ENCODE measurements at places on chromosomes 3 and 15.
A peak's percentile ranks its signal among the peaks of the same experiment; 100 is the strongest.

DNA sequence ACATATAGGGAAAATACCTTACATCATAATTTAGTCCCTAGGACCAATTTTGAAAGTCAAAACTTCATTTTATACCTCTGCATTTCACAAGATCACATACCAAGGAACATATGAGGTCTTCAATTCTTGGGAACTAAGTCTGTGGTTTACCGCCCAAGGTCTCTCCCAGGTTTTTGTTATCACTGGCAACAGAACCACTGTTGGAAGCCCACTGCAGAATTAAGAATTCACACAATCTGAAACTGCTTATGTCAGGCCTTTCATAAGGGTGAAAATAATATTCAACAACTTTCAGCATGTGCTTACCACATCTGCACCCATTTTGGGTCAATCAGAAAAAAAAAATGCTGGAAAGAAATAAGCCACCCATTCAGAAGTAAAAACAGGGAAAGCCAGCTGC is 107.2 kb upstream of the MME start:
- DNase-seq, result no peak

DNA sequence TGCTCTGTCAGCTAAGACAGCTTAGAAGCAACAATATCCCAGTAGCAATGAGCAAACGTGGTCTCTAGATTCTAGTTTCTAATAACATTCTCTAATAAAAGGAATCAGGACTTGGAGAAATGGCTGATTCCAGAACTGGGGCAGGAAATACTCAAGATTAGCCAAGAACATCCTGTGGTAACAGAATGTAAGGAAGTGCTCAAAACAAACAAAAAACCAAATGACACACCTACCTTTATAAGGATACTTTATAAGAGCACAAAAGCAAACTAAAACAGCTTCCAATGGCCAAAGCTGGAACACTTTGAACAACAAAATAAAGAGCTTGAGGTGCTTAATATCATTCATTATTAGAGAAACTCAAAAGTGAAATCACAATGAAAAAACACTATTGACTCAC is 33.1 kb upstream of the EIF5A2 start:
- DNase-seq, result no peak

- DNase-seq, result no peak
Measured at GRCh38 chr15:57082054-57082728, 163.7 kb downstream of the TCF12 start.

- DNase-seq, result no peak
Measured at GRCh38 chr3:126927846-126928245, 55.1 kb upstream of the PLXNA1 start.

- DNase-seq, result no peak
Measured at GRCh38 chr15:83063551-83063950, 3.5 kb downstream of the BTBD1 start.

GRCh38 chr3:183178833-183179549 is 16.5 kb upstream of the LAMP3 start:
- DNase-seq, result no peak

GRCh38 chr3:29649815-29650547 is 369.1 kb downstream of the RBMS3 start:
- no peak for DNase-seq

DNA sequence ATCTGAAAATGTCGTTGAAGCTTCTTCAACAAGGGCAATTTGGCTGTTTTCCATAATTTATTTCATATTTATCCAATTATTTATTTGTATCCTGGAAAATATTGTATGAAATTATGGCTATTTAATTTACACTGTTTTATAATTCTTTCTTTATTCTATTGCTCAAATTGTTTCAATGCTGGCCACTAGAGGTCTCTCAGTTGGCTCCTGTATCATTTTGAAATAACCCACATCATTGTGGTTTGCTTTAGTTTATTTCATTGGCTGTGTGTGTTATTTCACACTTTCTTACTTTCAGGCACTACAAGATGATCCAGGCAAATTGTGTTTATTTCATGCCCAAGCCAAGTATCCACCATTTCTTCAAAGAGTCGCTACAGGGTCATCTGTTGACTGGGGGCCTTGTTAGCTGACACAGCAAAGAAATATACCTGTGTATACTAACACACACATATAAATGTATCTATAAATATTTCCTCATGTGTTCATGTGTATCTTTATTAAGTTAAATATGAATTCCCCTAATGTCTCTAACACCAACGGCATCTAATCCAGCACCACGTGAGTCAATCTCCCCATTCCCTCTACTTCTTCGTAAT is 86.2 kb downstream of the NPAP1 start:
- DNase-seq, result no peak

GRCh38 chr3:141388823-141389621 is 20.7 kb downstream of the ZBTB38 start:
- no peak for DNase-seq

- no peak for DNase-seq
Measured at GRCh38 chr3:108985844-108986243, 32.2 kb upstream of the GUCA1C start.

DNA sequence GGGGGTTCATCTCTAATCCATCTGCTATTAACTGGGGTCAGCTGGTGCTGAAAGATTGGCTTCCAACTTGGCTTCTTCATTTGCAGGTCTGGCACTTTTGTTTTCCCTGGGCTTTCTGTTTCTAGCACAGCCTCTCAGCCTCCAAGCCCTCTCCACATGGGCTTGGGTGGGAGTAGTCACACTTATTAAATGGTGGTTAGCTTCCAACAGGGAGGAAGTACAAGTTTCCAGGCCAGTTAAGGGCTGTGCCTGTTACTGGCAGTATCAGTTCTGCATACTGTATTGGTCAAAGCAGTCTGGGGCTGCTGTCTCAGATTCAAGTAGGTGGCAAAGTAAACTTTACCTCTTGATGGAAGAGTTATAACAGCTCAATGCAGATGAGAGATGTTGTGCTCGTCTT is 627.1 kb upstream of the CCDC54 start:
- no peak for DNase-seq

DNA sequence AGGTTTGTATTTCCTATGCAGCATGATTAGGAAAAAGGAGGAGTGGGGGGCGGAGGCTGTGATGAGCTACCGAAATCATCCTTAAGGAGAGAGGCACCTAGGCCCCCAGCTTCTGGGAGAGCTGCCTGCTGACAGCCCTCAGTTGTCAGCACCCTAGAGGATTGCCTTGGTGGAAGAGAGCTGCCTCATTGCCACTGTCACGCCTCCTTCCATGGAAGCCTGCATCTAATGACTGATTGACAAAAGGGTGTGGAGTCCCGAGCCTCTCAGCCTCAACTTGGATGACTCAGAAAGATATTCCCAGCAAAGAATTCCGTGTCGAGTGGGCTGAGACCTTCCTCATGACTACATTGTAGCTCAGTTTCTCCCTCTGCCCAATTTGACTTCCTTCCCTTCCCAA is 320.4 kb upstream of the PROK2 start:
- no peak for DNase-seq

DNA sequence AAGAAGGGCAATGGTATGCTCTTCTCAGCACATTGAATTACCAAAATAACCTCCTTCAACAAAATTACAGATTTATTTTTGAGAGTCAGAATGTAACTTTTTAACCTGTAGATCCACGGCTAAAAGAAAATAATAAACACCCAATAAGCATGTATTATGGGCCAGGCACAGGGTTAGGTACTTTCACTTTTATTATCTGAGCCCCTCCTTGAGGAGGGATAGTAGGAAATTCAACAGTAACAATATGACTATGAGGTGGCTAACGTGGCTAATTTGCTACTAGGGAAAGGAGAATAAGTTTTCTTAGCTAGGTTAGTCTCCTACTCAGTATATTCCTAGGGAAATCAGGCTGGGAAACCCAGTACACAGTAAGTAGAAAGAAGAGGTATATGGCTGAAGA is 306.9 kb downstream of the GAP43 start:
- DNase-seq, result no peak

GRCh38 chr3:107990926-107991325 is 99.9 kb downstream of the CD47 start:
- DNase-seq, result no peak

- DNase-seq, result peak; percentile 42
Measured at GRCh38 chr15:74614744-74615507, 710 bp upstream of the CLK3 start.

DNA sequence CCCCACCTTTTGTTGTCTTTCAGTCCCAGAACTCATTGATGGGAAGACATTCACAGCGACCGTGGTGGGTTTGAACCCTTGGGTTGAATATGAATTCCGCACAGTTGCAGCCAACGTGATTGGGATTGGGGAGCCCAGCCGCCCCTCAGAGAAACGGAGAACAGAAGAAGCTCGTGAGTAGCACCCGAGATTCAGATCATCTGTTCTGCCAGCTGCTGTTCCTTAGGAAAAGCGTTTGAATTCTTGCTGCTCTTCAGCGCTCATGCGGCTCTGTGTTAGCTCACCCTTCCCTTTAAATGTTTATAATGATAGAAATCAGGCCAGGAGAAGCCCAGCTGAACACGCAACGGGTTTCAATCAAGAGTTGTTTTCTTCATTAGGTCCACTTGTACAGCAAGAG is 73.0 kb downstream of the IL5RA start:
- DNase-seq, result no peak

GRCh38 chr15:96200357-96200967 is 130.0 kb upstream of the NR2F2 start:
- no peak for DNase-seq

GRCh38 chr3:108091498-108092250 is 843 bp upstream of the CD47 start:
- DNase-seq, result no peak

DNA sequence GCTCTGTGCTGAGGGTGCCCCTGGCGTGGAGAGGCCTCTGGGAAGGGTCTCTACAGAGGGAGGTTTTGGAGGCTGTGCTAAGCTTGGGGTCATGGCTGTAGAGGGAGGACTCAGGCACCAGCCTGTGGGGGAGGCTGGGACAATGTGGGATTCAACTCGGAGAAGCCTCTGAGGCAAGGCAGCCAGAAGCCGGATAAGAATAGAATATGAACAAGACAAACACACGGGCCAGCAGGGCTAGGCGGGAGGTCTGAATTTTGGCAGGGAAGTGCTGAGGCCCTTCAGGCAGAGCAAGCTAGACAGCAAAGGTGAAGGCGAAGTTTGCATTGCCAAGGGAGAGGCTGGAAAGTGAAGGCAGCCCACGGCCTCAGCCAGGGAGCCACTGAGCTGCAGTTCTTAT is 612.1 kb upstream of the NR2F2 start:
- DNase-seq, result no peak

- no peak for DNase-seq
Measured at GRCh38 chr3:73451301-73451944, 173.3 kb downstream of the PDZRN3 start.

GRCh38 chr3:171733561-171733960 is 76.7 kb downstream of the PLD1 start:
- DNase-seq, result no peak

GRCh38 chr3:138768125-138768524 is 66.6 kb downstream of the PIK3CB start:
- DNase-seq, result no peak

GRCh38 chr3:10234526-10235230 is 13.6 kb upstream of the TATDN2 start:
- DNase-seq, result no peak

GRCh38 chr3:102415553-102415952 is 19.3 kb upstream of the ZPLD1 start:
- DNase-seq, result no peak

DNA sequence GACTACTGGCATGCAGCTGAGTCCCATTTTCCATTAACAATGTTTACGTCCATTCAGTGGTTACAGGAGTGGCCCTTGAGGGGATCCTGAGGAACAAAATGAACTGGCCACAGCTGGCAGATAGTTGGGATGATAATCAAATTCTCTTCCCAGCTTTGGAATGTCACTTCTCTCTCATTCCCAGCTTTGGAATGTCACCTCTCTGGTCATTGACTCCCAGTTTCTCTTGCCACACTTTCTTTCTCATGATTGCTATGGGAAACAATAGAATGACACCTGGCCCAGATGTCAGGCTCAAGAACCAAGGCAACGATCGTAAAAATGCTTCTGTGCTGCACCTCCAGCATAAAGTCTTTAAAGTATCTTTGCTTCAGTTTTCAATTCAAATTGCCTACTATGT is 34.0 kb downstream of the ATP13A4 start:
- no peak for DNase-seq

GRCh38 chr15:46413799-46414198 is 779.0 kb downstream of the SQOR start:
- no peak for DNase-seq

- no peak for DNase-seq
Measured at GRCh38 chr3:78507196-78507984, 1260.4 kb downstream of the ROBO1 start.

DNA sequence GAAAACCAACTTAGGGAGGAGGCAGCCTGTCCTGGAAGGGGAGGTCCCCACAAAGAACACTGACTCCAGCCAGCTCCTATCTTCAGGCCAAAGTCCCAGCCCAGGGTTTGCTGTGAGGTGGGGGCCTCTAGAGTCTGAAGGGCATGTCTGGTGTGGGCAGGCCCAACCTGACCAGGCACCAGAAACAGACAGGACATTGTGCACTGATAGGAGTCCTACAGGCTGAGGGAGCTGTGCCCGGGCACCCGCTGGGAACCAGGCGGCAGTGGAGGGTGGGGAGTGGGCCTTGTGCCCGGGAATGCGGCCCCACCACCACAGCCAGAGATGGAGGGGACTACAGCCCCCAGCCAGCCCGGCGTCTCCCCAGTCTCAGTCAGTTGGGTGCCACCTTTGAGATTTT is 161.4 kb downstream of the WNT7A start:
- DNase-seq, result no peak
